Immature natural killer cell (primary cell): ENCODE measurements at places on chromosomes 2 and 18. TPM values are rescaled to one million over a fixed set of nuclear protein-coding genes. Genes with fewer than 3 reads are reported as not detected.

DNA sequence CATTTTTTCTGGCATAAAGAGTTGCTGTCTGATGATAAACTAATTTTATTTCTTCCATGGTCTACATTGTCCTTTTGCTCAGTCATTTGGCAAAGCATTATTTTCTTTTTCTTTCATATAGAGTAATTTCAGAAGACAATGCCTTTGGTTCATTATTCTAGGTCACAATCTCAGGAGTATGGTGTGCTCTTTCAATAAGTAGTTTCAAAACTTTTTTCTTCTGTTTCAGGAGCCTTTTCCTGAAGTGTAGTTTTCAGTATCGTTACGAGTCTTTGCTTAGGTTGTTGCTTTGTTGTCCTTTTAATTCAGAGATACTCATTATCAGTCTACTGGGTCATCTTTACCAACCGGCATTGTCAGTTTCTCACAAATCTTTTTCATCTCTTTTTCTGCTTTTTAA lies 100.4 kb upstream of the GPC1 start:
- peaks cover 12% of the 10 kb centered on the region for H3K27me3 ChIP-seq
- no peaks in the 10 kb centered on the region for H3K4me1 ChIP-seq
- no peak overlapping the region for H3K27ac ChIP-seq
- no peak overlapping the region for H3K4me3 ChIP-seq
- H3K36me3 ChIP-seq, result no peaks in the 10 kb centered on the region

DNA sequence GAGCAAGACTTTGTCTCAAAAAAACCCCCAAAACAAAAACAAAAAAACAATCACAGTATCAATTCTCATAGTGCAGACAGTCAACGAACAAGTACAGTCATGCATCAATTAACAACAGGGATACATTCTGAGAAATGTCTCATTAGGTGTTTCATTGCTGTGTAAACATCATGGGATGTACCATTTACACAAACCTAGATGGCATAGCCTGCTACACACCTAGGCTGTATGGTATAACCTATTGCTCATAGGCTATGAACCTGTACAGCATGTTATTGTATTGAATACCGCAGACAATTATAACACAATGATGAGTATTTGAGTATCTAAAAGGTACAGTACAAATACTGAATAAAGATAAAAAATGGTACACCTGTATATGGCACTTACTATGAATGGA lies 67.8 kb upstream of the LMAN1 start:
- H3K27me3 ChIP-seq, result no peaks in the 10 kb centered on the region
- H3K4me3 ChIP-seq, result no peak overlapping the region
- no peaks in the 10 kb centered on the region for H3K4me1 ChIP-seq
- H3K36me3 ChIP-seq, result no peaks in the 10 kb centered on the region
- no peak overlapping the region for H3K27ac ChIP-seq

DNA sequence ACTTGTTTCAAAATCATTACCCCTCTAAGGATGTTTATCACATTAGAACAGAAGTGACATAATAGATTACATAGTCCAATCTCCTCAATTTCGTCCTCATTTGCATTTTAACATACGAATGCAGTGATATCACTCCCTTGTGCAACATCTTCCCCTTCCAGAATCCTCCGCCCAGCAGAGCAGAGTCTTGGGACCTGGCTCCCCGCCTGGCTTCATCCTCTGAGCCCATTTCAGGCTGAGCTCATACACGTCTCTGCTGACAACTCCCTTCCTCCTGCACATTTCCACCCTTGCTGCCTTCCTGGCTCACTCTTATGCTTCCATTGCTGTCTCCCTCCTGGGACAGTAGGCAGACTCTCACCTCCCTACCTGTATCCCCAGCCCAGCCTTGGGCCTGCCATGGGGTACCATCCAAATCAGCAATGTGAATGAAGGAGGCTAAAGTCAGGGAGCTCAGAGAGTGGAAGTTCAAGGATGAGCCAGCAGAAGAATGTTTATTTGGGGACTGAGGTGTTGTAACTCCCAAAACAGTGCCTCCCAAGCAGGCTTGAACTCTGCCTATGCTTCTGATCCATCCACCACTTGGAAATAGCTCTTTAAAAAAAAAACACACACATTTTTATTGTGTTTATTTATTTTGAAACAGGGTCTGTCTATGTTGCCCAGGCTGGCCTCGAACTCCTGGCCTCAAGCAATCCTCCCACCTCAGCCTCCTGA lies 165.2 kb downstream of the TMEM200C start:
- no peak overlapping the region for H3K4me3 ChIP-seq
- H3K27ac ChIP-seq, result no peak overlapping the region
- no peak for DNase-seq
- peaks cover 3% of the 10 kb centered on the region for H3K27me3 ChIP-seq

DNA sequence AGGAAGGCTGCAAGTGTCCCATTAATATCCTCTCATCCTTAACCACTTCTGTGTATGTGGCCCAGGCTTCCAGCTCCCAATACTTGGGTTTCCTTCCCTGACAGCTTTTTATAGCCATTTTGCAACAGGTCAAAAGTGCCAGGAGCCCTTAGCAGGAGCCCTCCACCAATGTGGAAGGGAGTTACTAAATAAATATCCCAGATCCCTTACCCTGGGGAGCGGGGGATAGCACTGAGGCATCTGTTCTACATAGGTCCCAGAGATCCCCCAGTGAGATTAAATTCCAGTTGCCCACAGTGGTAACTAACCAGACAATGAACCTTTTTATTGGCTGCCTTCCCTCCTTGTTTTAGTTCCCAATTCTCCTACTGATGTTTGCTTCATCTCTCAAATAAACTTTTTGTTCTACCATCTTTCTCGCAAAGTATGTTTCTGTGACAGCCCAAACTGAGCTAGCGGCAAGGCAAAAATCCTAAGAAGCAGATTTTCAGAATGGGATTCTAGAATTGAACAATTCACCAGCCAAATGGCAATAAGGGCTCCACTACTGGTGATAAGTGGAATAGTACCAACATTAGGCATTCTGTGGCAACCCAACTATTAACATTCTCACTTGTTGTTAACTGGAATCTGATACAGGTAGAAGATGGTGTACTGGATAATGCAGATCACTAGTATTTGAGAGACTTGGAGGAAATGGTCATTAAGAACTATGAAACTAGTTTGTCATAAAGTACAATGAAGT lies 83.9 kb upstream of the MAPRE2 start:
- no peaks in the 10 kb centered on the region for H3K36me3 ChIP-seq
- H3K27me3 ChIP-seq, result peaks cover 6% of the 10 kb centered on the region
- H3K4me3 ChIP-seq, result no peak overlapping the region
- H3K4me1 ChIP-seq, result no peaks in the 10 kb centered on the region

DNA sequence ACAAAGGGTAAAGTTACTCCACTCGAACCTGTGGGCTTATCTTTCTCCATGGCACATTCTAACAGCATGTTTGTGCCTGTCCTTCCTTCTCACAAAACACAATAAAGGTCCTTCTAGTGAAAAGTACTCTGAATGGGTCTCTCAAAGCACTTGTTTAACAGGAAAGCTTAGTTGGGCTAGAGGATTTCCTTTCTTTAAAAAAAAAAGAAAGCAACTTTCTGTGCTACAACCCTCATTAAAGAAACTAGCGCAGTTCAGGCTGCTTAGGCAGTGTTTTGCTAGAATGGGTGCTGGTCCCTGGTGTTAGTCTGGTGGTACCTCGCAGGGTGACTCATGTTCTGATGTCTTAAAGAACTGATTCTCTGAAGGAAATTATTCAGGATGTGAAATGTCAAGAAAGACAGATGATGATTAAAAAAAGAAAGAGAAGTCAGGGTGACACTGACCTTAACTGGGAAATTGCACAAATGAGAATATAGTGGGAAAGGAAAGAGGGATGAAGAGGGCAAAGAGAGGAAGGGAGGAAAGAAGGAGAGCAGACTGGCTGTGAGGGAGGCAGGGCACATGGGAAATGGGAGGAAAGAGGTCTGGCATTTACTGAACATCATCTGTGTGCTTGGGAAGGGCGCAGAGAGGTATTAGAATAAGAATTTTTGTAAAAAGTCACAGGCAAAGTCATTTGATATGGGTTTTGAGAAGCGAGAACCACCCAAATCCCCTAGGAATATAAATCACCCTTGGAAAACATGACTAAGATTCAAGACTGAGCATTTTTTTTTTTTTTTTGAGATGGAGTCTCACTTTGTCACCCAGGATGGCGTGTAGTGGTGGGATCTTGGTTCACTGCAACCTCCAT lies 74.9 kb downstream of the ATP8B1 start:
- H3K4me1 ChIP-seq, result no peaks in the 10 kb centered on the region
- H3K4me3 ChIP-seq, result no peak overlapping the region
- no peak for DNase-seq
- peaks cover 3% of the 10 kb centered on the region for H3K36me3 ChIP-seq

DNA sequence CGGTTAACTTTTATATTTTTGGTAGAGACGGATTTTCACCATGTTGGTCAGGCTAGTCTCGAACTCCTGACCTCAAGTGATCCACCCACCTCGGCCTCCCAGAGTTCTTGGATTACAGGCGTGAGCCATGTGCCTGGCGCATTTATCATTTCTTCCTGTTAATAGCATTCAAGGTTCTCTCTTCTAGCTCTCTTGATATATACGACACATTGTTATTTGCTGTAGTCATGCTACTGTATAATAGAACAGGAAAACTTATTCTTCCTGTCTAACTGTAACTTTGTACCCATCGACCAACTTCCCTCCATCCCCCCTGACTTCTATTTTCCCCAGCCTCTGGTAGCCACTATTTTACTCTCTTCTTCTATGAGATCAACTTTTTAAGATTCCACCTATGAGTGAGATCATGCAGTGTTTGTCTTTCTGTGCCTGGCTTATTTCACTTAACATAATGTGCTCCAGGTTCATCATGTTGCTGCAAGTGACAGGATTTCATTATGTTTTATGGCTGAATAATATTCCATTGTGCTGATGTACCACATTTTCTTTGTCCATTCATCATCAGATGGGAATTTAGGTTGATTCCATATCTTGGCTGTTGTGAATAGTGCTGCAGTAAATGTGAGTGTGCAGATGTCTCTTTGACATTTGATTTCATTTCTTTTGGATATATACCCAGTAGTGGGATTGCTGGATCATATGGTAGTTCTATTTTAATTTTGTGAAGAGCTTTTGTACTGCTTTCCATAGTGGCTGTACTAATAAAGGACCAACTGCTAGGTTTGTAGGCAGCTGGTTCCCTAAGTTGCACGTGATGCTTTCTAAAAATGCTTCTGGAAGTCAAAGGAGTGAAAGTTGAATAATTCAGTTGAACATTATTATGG lies 205.2 kb downstream of the PRKCE start:
- no peak overlapping the region for H3K27ac ChIP-seq
- no peak for DNase-seq
- peaks cover 17% of the 10 kb centered on the region for H3K4me1 ChIP-seq
- H3K4me3 ChIP-seq, result no peak overlapping the region

- DNase-seq, result no peak
- H3K36me3 ChIP-seq, result no peaks in the 10 kb centered on the region
- no peaks in the 10 kb centered on the region for H3K4me1 ChIP-seq
Observed at GRCh38 chr2:129242269-129242668, 737.2 kb upstream of the RAB6C start.

DNA sequence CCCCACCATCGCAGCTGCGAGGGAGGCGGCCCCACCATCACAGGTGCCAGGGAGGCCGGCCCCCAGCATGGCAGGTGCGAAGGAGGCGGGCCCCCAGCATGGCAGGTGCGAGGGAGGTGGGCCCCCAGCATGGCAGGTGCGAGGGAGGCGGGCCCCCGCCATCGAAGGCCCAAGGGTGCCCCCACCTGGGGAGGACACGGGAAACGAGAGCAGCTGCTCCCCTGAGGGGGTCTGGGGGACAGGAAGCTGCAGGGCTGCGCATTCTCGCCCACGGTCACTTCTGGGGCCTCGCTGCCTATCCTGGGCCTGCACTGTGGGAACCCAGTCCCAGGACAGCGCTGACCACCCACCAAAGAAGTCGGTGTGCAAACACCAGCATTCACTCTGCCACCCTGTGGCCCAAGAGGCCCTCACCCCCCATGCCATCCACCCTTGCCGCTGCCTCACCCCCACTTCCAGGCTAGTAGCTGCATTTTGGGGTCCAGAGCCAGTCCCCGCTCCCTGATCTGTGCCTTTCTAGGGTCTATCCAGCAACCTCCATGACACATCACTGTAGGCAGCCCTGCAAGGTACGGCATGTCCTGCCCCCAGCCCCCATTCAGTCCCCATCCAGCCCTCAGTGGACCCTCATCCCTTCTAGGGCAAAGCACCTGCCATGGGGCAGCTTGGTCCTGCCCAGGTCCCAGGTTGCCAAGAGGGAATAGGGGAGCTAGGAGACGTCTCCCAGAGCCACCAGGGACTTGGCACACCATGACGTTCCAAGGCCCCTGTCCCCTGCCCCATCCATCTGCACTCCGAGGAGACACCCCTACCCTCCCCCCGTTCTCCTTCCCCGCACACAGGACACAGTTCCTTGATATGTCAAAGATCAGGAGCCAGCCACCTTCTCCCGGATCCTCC lies 24.0 kb upstream of the GPC1 start:
- H3K4me1 ChIP-seq, result no peaks in the 10 kb centered on the region
- H3K27me3 ChIP-seq, result no peaks in the 10 kb centered on the region
- H3K27ac ChIP-seq, result no peak overlapping the region
- no peaks in the 10 kb centered on the region for H3K36me3 ChIP-seq

- no peaks in the 10 kb centered on the region for H3K4me1 ChIP-seq
- no peak overlapping the region for H3K4me3 ChIP-seq
- DNase-seq, result no peak
- H3K27ac ChIP-seq, result no peak overlapping the region
Observed at GRCh38 chr18:30971338-30971956, 71.1 kb downstream of the DSC3 start.

Gene BARD1
- polyA plus RNA-seq, result 10.3 TPM

Gene GAD1
- not detected for polyA plus RNA-seq

Gene TRIM43
- polyA plus RNA-seq, result not detected

Gene CDH19
- polyA plus RNA-seq, result not detected

Gene ITGAV
- 1.3 TPM for polyA plus RNA-seq

Gene PER2
- 1.0 TPM for polyA plus RNA-seq

Gene TEX44
- not detected for polyA plus RNA-seq
